ENCODE measurements at places on chromosomes 16 and 17. TPM values are rescaled to one million over a fixed set of nuclear protein-coding genes. Genes with fewer than 3 reads are reported as not detected.
A peak's percentile ranks its signal among the peaks of the same experiment; 100 is the strongest.

- DNase-seq: peak; percentile 96
Measured at GRCh38 chr17:42276359-42276608, at the start of gene STAT5B. Gene STAT5B, minus strand, starts transcription at chr17:42276391. Its CDS starts 44,264 bp downstream, at chr17:42232127.

DNA sequence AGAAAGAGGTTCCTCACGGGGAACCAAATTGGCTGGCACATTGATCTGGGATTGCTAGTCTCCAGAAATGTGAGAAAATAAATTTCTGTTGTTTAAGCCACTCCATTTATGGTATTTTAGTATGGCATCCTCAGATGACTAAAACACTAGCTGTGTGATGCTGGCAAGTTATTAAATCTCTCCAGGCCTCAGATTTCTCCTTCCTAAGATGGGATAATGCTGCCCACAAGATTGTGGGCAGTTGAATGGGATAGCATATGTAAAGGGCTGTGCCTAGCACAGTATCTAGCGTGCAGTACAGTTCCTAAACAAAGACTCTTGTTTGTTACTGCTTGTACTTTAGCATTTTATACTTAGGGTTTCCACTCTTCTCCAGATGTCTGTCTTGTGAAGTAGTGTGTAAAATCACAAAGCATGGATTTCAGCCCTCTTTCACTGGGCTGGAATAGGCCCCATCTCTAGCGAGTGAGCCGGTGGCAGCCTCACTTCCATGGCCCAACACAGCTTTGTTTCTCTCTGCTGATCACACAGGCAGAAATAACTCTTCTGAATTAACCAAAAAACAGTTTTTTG, 38.2 kb upstream of the PHAF1 start:
- DNase-seq: no peak

DNA sequence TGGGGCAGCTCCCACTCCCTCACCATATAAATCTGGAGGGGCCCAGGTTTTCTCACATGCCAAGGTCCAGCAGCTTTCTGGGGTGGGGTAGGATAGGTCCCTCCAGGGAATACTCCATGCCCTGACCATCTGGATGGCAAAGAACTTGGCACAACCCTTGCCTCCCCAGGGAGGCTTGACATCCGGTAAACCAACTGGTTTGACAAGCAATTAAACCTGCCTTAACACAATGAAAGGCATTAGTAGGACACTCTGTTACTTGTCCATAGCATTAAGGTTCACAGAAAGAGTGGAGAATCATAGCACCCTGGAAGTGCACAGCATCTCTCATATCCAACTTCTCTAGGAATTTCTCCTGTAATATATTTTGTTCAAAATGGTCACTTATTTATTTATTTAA, 63.9 kb upstream of the MAF start:
- DNase-seq: no peak

DNA sequence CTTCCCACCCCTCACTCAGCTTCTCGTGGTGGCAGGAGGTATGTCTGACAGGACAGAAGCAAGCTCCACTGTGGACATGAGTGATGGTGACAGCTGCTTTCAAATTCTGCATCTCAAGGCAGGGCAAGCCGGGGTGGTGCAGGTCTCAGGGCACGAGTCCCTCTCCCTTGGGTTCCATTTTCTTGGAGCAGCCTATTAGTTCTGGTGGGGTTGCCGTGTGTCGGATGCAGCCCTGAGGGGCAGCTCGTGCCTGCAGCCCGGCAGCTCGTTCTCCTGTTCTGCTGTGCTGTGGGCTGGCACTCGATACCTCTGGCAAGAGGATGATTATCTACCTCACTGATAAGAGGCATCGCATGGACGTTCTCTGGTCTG, 16.5 kb upstream of the CLEC18C start:
- DNase-seq: no peak

GRCh38 chr16:1938316-1938715, 4.7 kb downstream of the MSRB1 start:
- peak; percentile 73 for DNase-seq

DNA sequence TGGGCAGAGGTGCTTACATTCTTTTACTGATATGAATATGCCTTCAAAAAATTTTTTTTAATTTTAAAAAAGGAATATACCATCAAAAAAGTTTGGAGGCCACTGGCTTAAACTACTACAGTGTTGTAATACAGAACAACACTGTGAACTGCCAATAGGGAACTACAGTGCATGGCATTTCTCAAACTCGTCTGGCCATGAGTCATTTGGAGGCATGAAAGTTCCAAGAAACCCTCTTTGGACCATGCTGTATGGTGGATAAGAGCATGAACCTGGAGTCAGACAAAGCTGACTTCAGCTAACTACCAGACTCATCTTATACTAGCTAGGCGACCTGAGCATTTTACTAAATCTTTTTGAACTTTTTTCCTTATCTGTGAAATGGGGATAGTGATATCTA, 9.2 kb upstream of the NF1 start:
- no peak for DNase-seq

GRCh38 chr16:89581045-89581695, 5.6 kb downstream of the CPNE7 start:
- no peak for DNase-seq

- DNase-seq: no peak
Measured at GRCh38 chr16:24670623-24671454, 58.6 kb upstream of the TNRC6A start.

GRCh38 chr16:88170528-88170991, 212.2 kb upstream of the ZNF469 start:
- no peak for DNase-seq

DNA sequence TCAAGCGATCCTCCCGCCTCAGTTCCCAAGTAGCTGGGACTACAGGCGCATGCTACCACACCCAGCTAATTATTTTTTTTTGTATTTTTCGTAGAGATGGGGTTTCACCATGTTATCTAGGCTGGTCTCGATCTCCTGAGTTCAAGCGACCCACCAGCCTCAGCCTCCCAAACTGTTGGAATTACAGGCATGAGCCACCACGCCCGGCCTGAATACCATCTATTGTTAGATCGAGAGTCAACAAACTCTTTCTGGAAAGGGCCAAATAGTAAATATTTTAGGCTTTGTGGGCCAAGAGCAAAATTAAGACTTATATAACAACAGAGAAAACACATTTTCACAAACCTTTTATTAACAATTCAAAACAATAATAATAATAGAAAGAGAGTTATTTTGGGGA, 41.6 kb downstream of the MEOX1 start:
- no peak for DNase-seq

DNA sequence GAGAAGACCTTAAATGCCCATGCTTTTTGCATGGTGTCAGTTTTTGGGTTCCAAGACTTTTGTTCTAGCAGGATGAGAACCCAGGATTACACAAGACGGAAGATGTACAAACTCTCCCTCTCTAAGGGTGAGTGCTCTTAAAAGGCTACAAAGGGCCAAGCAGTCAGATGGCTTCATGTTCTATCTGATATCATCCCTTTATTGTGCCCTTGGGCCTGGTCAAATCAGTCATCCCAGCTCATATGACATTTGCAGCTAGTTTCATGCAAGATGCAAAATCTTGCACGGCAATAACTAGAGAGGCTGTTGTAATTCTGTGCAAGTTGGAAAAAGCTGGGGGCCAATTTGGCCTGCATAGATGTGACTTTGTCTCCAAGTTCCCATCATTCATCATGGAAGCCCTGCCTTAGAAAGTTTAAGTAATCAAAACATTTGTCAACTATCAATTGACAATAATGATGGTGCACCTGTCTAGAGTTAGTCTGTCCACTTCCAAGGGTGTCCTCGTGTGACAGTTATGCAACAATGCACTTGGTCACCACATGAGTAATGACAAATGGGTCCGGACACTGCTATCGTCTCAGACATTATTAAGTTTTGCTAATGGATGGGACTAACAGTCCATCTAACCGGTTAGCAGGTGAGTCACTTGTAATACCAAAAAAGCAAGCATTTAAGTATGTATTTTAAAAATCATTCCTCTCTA, 58.6 kb upstream of the ZFHX3 start:
- DNase-seq: no peak

DNA sequence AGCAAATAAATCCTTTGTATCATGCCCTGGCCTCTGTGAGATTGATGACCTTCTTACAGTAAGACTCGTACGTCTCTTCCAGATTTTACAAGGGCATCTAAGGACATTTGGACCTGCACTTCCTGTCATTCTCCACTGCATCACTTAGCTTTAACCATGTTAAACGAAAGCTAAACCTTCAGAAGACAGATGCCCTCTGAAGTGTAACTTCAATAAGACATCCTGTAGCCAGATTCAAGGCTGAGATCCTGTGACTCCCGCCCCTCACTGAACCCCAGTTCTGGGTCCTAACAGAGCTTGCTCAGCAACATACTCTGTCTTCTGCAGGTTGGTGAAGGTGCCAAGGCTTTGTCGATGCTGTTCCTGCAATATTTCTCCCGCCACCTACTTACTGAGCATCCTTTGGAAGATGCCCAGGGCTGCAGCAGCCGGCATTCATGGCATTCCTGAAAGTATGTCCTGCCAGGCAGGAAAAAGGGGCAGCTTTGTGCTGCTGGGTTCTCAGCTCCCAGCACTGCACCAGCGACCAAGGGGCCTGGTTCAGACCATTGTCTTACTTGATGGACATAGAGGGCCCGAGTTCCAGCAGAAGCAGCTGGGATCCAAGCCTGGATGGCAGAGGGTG, 131.1 kb downstream of the AXIN2 start:
- DNase-seq: no peak

GRCh38 chr17:79391376-79392233, 219.2 kb downstream of the RBFOX3 start:
- peak; percentile 55 for DNase-seq

DNA sequence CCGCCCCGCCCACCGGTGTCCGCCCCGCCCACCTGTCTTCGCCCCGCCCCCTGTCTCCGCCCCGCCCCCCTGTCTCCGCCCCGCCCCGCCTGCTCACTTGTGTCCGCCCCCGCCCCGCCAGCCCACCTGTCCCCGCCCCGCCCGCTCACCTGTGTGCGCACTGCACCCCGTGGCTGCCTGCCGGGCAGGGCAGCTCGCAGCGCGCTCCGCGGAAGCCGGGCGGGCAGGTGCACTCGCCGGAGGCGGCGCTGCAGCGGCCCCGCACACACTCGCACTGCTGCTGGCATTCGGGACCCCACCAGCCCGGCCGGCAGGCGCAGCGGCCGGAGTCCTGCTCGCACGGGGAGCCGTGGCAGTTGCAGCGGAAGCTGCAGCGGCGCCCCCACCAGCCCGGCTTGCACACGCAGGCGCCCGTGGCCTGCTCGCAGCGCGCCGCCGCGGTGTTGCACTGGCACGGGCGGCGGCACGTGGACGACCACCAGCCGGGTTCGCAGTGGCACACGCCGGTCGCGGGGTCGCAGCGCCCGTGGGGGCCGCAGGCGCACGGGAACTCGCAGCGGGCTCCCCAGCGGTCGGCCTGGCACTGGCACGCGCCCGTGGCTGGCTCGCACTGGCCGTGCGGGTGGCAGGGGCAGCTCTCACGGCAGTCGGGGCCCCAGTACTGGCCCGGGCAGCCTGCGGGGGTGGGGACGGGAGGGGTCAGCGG, 2.1 kb downstream of the SCARF1 start:
- DNase-seq: peak; percentile 93

GRCh38 chr16:56637814-56638750, at the start of gene MT1A:
Gene MT1A, plus strand, starts transcription at chr16:56638666. Its CDS starts 73 bp downstream, at chr16:56638739.
- peak; percentile 80 for DNase-seq

- DNase-seq: no peak
Measured at GRCh38 chr17:41689497-41690299, 1.0 kb downstream of the EIF1 start.

DNA sequence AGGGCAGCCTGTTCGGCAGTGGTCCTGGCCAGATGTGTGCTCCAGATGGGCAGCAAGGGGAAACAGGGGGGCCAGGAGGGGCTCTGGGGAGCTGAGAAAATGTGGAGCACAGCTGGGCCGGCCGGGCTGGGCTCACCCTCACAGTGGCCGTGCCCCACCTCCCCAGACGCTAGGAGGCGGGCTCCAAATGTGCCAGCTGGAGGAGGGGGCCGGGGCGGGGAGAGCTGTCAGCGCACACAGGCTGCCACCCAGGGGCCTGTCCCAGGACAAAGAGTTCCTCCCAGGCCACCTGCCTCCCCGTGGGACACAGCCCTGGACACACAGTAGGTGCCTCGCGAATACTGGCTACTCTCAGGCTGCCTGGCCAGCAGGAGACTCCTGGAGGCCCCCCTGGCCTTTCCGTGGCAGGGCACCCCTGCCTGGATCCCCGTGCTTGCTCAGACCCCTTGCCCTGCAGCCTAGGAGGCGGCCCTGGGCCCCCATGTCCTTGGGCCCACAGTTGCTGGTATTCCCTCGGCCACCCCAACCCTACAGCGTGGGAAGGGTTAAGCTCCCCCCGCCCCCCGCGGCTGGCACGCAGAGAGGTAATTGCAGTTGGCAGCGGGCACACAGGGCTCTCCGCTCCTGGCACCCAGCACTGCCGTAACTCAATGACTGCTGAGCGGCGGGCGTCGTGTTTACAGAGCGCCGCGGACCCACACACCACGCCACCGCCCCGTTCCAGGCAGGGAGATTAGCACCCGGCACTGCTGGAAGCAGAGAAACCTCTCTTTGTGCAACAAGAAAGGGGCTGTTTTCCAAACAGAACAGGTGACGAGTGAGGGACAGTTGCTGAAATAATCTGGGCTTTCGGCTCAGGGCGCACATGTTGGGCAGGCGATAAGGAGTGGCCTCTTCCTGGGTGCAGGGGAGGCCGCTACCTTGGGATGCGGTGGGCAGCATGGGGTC, 32.2 kb downstream of the BAHCC1 start:
- DNase-seq: peak; percentile 90

DNA sequence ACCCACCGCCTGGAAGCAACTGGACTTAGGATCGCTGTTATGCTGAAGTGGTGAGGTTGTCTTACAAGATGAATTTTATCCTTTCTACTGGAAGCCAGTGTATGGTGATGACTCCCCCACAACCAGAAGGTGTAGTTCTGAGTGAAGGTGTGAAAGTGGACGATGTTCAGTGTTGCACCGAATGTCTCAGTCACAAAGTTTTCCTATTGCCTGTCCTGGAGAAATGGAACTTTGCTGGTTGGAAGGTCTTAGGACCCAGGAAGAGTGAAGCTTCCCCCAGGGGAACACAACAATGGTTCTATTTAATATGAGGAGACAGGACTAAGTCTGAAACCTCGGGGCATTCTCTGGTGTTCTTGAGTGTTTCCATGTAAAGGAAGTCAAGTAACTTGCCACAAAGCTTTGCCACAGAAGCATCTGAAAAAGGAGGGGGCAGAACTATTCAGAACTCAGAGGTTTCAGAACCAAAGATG, 44.2 kb downstream of the USP22 start:
- DNase-seq: no peak

DNA sequence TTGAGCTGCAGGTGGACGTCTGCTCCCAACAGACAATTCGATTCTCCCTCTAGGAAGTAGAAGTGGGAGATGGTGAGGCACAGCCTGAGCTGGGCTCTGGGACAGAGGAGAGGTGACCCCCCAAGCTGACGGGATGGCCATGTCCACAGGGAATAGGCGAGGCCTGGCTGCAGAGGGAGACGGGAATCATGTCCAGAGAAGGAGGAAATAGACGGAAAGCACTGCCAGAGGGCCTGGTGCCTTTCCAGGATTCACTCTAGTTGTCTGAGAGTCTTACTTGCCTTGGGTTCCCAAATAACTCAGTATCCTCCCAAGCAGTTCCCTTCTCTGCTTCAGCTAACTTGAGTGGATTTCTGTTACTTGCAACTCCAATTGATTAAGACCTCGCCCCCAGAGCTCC, 4.3 kb upstream of the CRISPLD2 start:
- no peak for DNase-seq

FUS gene
- 73.6 TPM for total RNA-seq

TMEM132E gene
- total RNA-seq: not detected

LITAFD gene
- not detected for total RNA-seq

DVL2 gene
- 40.4 TPM for total RNA-seq

SEPTIN12 gene
- total RNA-seq: not detected

FA2H gene
- total RNA-seq: 1.4 TPM

KRT25 gene
- not detected for total RNA-seq

RNF157 gene
- 1.9 TPM for total RNA-seq

AATK gene
- total RNA-seq: 79.1 TPM

KRT36 gene
- total RNA-seq: not detected

LGALS9B gene
- not detected for total RNA-seq

DCUN1D3 gene
- 27.5 TPM for total RNA-seq

OMG gene
- total RNA-seq: not detected

KRT14 gene
- not detected for total RNA-seq

All from upper lobe of left lung (tissue), 6 donors.